ENCODE measurements at places on chromosomes 5 and 9. TPM values are rescaled to one million over a fixed set of nuclear protein-coding genes. Genes with fewer than 3 reads are reported as not detected.

DNA sequence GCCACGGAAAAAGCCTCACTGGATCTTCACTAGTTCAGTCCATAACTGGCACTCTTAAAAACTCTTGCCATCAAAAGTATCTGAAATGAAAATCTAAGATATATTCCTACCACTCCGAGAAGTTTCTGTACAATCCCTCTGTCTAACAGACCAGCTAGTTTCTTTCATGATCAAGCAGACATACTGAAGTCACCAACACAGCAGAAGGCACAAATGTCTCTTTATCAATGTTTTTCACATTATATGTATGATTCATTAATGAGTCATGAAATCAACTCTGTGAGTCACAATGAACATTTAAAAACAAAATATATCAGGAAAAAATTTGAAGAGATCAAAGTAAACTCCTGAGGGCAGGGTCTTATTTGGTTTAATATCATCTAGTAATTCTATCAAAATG is 50.8 kb downstream of the F2R start:
- no peak for DNase-seq

DNA sequence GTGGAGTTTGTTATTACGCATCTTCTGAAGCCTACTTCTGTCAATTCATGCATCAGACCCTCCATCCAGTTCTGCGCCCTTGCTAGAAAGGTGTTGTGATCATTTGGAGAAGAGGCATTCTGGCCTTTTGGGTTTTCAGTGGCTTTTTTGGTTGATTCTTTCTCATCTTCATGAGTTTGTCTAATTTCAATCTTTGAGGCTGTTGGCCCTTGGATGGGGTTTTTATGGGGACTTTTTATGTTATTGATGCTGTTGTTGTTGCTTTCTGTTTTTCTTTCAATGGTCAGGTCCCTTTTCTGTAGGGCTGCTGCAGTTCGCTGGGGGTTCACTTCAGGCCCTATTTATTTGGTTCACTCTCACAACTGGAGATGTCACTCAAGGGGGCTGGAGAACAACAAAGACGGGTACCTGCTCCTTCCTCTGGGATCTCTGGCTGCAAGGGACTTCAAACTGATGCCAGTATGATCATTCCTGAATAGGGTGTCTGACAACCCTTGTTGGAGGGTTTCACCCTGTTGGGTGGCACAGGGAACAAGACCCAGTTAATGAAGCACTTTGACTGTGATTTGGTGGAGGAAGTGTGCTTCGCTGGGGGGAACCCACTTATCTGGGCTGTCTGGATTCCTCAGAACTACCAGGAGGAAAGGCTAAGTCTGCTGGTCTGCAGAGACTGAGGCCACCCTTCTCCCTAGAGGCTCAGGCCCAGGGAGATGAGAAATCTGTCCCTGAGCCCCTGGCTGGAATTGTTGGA is 226.7 kb upstream of the PTGER4 start:
- DNase-seq: no peak

DNA sequence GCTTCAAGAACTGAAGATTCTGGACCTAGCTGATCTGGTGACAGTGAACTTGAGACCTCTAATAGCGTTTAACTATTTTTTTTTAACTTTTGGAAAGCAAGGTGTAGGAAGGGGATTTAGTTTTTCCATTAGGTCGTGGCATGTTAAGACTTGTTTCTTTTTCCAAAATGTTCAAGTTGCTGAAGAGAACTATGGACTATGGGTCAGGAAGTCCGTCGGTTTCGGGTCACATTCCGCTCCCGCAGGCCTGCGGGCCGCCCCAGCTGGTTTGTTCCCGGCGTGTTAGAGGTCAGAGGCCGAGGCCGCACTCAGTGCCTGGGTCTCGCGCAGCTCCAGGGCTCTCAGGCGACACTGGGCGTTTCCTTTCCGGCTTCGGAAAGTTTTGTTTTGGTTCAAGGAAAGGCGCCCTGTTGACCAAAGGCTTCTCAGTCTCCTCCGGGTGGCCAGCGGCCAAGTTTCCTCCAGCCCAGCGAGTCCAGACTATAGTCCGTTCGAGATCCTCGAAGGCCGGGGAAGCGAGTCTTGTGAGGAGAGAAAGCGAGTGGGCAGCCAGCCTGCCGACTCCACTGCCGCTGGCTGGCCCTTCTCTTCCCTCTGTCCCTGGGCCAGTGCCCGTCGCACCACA is 586 bp upstream of the FCHO2 start:
- peak; percentile 93 for DNase-seq

DNA sequence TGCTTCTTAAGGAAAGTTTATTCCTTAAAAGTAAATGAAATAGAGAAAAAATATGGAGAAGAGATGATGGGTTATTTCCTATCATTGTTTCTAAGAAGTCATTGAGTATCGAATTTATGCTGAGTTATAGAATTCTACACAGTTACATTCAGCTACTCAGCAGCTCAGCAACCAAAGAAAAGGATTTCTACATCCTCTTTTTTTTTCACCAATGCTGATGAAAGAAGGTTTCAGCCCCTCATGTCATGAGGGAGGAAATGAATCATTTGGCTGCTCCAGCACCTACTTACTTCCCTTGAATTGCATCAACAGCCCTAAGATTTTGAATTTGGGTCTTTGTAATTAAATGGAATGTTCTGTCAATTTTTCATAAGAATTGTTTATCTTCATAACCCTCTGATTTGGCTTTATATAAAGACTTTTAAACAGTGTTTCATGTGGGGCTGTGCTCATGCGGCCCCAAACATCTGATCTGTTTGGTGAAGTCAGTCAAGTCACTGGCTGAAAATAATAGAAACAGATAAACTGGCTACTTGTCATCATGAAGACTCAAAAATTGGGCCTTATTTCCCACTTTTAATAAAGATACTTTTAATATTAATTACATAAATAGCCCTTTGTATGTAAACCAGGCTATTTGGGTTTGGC is 18.5 kb upstream of the SNX2 start:
- no peak for DNase-seq

GRCh38 chr5:56984445-56984844 is 32.5 kb upstream of the MIER3 start:
- no peak for DNase-seq

- no peak for DNase-seq
Observed at GRCh38 chr9:36189976-36190375, 745 bp upstream of the CLTA start.

GRCh38 chr9:134026581-134026980 is 1.3 kb downstream of the BRD3OS start:
- no peak for DNase-seq

DNA sequence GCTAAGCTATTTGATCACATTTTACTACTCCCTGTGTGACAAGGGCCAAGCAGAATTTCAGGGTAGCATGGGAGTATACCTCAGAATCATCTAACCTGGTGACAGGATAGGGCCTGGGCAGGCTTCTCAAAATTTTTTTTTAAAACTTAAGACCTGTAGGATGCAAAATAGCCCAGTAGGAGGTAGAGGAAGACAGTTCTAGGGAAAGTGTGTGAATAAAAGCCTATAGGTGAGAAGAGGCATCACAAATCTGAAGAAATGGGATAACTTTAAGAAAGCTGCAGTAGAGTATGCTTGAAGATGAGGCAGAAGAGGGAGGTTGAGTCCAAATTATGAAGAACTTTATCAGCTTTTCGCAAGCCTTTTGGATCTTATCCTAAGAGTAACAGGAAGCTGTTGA is 32.3 kb downstream of the CNTRL start:
- no peak for DNase-seq

DNA sequence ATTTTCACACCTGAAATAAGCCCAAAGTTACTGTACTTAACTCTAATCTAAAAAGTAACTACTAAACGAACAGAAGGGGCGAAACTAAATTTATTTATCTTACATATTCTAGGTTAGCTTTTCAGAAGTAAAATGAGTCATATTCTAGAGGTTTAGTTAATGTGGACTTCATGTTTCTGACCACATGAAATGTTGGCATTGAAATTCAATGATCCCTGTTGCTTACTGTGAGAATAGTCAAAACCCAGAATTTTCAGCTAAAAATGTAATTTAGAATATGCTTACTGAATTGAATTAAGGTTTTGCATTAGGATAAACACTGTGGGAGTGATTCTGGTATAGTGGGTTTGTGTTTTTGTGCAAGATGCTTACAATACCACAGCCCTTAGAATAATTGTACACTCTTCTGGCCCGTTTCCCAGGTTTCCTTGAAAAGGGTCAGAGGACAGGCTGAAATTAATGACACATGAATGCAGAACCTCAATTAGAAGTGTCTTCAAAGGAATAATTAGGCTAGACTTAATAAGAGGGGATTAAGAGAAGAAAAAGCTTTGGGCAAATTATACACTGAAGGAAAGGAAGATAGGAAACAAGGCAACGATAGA is 1.4 kb upstream of the SNX18 start:
- DNase-seq: no peak

DNA sequence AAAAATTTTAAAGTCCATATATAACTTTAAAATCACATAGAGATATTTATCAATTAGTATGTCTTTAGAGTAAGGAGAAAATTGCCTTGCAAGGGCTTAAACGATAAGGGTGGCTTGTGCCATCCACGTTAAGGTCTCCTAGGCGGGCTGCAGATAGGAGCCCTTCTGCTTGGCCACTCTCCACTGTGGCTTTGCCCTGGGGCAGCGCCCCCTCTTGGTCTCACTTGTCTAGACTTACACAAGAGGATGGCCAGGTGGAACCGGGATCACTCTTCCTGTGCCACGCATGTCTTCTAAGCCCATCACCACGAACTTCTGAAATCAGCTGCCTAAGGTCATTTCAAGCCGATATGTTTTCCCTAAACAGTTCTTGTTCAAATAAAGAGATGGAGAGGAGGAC is 2.9 kb downstream of the FPGS start:
- no peak for DNase-seq

DNA sequence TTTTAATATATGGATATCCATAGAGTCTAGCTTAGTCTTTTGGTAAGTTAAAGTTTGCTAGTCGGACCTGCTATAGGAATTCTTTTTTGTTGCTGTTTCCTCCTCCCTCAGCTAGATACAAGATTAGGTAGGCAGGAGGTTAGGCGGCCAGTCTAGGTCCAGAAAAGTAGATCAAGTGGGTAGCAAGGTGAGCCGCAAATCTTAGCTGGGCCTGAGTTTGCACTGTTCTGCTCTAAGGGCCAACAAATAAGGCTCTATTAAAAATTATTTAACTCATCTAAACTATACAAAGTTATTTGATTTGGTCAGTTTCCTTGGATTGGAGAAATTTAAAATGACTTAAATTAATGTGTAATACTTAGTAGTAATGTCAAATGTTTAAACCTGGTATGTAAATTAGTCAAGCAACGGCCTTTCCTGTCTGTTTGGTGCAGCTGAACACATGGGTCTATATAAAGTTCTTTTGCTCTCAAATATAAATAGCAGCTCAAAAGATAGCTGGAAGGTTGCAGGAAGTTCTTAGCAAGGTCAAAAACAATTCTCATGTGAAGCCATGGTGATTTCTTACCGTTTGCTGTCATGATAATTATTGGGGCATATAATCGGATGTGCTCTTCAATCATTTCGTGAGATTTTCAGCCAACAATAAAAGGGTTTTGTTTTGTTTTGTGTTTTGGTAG is 72.0 kb downstream of the PRKACG start:
- DNase-seq: no peak

DNA sequence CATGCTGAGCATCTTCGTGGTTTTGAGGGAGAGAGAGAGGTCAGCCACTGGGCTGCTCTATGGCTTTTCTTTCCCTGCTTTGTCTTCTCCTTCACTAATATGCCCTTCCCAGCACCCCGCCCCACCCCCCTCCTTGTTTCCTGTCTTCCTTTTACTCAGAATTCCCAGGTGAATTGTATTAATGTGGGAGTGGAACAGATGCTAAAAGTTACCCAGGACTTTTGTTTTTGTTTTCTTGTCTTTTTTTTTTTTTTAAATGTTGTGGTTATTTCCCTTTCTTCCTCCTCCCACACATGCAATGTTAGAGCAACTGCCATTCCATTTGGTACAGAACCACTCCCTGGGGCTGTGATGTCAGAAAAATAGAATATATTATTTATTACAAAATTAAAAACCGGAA is 442.7 kb upstream of the CD180 start:
- no peak for DNase-seq

- DNase-seq: no peak
Observed at GRCh38 chr5:119329666-119330065, 26.2 kb upstream of the TNFAIP8 start.

- no peak for DNase-seq
Observed at GRCh38 chr5:157611571-157612476, 36.2 kb upstream of the ADAM19 start.

DNA sequence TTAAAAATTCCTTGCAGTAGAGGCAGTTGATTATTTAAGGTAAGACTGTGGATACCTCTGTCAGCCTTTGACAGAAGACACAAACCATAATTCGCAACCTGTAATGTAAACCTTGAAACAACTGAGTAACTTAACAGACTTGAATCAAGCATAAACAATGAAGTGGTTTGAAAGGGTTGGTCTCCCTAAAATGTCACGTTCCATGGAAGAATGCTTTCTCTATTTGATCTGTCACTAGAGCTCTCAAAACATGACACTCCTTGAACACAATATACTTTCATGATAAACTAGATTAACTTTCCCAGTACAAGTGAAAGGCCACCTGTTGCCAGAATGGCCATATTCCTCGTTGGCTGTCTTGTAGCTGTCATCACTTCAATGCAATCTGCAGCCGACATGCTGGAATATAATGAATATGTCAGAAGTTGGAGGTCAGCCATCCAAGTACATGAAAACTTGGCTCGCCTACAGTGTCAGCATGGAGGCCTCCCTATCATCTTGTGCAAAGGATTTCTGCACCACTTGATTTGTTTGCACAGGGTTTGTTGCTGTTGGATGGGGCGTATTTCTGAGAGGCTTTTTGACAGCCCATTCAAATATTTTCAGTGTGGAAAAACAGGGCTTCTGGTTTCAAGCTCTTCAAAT is 228.0 kb downstream of the TLE4 start:
- DNase-seq: no peak

- no peak for DNase-seq
Observed at GRCh38 chr9:2291980-2292704, 277.0 kb downstream of the SMARCA2 start.

GRCh38 chr5:147426640-147427327 is 83.1 kb downstream of the DPYSL3 start:
- no peak for DNase-seq

- DNase-seq: no peak
Observed at GRCh38 chr9:131590449-131590848, 45.1 kb downstream of the PRRT1B start.

DNA sequence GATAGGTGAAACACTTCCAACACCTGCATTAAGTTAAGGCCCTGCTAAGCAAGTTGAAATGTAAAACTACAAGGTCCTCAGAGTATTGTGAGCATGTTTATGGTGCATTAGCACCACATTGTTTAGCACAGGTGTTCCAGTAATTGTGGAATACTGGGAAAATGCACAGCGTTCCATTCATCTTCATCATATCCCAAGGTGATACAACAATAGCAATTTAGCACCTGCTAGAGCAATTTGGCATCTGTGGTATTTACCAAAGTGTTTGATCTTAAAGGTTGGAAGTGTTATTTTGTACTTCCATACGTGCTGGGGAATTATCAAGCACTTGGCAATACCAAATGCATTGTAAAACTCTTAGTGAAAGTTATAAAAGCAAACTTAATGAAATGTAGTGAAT is 266.8 kb downstream of the CYLC2 start:
- no peak for DNase-seq

GRCh38 chr5:107567901-107568671 is 102.7 kb downstream of the EFNA5 start:
- DNase-seq: no peak

Gene LRRC8A
- 40.5 TPM for total RNA-seq

Gene ANKRD20A1
- total RNA-seq: 2.2 TPM

Gene ATP10B
- 0.42 TPM for total RNA-seq

Gene IFNA2
- not detected for total RNA-seq

Gene IL7R
- total RNA-seq: 5.2 TPM
